ENCODE measurements at places on chromosomes 6 and 20.
A peak's percentile ranks its signal among the peaks of the same experiment; 100 is the strongest.

GRCh38 chr6:155623450-155624178, 168.0 kb upstream of the NOX3 start:
- no peak for DNase-seq

- DNase-seq: no peak
Observed at GRCh38 chr6:79377047-79377446, 142.6 kb upstream of the HMGN3 start.

- DNase-seq: no peak
Observed at GRCh38 chr20:24762371-24762770, 186.7 kb upstream of the CST7 start.

DNA sequence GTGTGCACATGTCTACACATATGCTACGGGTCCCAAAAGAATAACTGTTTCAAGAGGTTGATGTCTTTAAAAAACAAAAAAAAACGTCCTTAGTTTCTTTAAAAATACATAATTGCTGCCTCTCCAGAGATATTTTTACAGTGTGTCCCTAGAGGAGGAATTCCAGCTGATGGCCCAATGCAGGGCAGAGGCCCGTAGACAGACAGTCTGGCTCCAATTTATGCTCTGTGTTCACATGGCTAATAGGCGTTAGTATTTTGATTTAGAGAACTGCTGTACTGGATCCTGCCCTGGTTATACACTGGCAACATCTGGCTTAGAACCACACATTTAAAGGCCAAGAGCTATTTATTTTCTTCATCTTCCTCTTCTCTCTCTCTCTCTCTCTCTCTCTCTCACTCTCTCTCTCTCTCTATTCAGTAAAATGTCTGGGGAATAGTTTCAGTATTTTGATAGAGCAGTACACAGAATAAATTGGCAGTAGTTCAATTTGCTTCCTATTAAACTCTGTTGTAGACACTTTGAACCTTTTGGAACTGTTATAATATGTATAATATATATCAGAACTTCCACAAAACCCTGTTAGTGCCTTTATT, 260.6 kb downstream of the EYA4 start:
- no peak for DNase-seq

DNA sequence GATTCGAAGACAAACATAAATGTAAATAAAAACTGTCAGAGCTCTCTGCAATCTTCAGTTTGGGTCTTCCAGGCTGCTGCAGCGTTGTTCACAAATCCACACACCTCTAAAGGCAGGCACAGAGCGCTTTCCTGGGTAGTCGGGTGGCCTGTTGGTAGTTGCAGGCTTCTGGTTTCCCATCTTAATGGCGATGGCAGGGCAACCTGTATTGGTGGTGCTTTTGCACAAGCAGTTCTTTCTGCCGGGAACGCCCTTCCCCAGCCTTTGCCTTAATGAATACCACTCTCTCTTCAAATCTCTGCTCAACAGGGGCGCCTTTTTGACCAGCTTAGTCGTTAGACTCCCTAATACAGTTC, 723 bp upstream of the IFT52 start:
- peak; percentile 6 for DNase-seq

- DNase-seq: no peak
Observed at GRCh38 chr6:167791780-167792478, 34.8 kb upstream of the AFDN start.

- no peak for DNase-seq
Observed at GRCh38 chr20:46550461-46550860, at the start of gene OCSTAMP. TSS of gene OCSTAMP (minus strand) at chr20:46550654. CDS start at chr20:46550560, 94 bp downstream.

DNA sequence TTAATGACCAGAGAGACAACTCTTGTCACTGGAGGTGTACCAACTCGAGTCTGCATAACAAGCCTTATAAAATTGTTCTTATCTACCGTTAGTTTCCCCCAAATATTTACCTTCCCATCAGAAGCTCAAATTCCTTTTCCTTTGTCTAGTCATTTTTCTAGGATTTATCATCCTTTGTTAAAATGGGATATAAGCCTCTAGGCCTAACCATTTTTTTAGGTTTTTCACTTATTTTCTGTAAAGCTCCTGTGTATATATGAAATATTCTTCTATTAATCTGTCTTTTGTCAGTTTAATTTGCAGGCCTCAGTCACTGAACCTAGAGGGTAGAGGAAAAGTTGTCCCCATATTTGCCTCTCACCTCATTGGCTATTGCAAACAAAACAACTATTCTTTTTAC, 99.6 kb upstream of the TNFAIP3 start:
- DNase-seq: no peak

GRCh38 chr6:9943026-9943425, 471.8 kb downstream of the TFAP2A start:
- no peak for DNase-seq

DNA sequence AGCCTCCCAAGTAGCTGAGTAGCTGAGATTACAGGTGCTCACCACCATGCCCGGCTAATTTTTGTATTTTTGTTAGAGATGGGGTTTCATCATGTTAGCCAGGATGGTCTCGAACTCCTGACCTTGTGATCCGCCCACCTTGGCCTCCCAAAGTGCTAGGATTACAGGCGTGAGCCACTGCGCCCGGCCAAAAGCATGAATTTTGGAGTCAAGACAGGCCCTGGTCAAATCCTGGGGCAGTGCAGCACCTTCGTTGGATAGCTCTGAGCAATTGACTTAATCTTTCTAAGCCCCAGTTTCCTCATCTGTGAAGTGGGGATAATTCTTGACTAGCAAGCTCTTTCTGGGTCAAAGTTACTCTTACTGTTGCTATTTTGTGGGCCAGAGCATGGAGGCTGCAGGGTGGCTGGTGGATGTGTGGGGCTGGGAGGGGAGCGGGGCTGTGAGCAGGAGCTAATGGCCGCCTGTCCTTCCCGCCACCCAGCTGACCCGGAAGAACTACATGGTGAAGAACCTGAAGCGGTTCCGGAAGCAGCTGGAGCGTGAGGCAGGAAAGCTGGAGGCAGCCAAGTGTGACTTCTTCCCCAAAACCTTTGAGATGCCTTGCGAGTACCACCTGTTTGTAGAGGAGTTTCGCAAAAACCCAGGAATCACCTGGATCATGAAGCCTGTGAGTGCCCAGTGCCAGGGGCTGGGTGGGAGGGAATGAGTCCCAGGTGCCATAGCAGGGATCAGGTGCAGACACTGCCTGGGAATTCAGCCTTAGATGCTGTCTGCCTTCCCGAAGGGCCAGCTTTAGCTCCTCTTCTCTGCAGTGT, 39.0 kb downstream of the TTLL9 start:
- no peak for DNase-seq

DNA sequence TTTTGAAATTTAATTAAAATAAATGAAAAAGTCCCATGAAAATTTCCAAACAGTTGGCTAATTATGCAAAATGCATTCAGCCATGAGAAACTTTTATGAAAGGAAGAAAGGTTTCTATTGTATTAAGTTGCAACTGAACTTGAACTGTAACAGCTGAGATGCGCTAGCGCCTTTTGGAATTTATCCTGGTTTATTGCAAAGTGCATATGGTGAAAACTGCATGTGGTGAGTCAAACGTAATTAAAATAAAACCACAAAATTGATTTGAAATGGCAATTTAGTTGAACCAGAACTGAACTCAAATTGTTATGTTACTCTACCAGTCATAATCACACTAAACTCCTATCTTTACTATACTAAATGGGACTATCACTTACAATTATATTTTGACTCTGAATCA, 46.4 kb upstream of the COL21A1 start:
- DNase-seq: no peak

DNA sequence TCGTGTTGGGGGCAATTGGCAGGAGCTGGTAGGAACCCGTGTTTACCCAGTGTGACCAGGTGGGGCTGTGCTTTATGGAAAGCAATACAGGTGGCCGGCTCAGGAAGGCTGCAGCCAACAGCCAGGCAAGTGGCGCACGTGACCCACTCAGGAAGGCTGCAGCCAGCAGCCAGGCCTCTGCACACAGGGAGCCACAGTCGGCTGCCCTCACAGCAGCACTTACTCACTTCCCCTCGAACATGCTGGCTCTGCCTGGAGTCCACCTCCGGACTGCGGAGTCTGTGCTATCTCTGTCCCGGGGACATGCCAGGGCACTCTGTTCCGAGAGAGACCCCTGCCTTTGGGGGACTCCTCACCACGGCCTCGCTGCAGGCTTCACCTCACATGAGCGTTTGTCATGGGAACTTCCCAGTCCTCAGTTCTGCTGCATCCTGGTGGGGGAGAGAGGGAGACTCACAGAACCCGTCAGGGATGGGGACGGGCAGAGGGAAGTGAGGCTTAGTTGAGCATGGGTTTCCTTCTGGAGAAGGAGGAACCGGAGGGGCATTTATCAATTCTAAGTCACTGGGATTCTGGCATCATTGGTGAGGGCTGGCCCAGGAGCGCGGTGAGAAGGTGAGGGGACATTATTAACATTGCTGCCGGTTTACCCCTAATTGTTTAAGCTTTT, 76.8 kb downstream of the TTLL2 start:
- DNase-seq: no peak

- DNase-seq: no peak
Observed at GRCh38 chr6:24004062-24004461, 122.0 kb upstream of the NRSN1 start.

DNA sequence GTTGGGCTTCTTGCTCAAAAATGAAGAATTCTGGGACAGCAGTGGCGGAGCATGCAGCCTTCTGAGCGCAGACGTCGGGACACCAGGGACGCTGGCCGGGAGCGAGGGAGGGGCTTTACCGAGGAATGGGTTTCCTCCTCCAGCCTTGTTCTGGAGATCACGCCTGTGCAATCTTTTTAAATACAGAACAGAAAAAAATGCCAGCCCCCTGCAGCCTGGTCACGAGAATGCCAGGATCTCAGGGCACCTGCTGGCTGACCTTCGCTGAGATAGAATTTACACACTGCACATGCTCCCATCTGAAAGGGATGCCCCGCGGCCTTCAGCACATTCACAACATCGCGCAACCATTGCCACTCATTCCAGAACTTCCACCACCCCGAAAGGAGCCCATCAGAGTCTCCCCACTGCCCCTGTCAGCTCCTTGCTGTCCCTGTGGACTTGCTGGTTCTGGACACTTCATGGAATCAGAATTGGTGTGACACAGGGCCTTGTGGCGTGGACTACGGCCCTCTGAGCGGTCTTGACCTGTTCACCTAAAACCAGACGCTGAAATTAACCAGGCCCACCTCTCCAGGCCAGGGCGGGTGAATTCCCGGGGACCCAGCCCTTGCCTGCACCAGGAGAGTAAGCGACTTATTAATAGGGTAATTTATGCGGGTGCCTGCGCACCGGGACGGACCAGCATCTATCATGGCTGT, 20.6 kb upstream of the BHLHE23 start:
- DNase-seq: no peak

GRCh38 chr20:44714701-44715498, at the start of gene CCN5:
TSS of gene CCN5 (plus strand) at chr20:44715369. CDS start at chr20:44715391, 22 bp downstream.
- DNase-seq: peak; percentile 82

GRCh38 chr20:43844778-43845614, 69.7 kb upstream of the TOX2 start:
- peak; percentile 61 for DNase-seq

- no peak for DNase-seq
Observed at GRCh38 chr6:85810558-85810957, 167.9 kb upstream of the SYNCRIP start.

GRCh38 chr6:38481211-38481836, 158.4 kb downstream of the BTBD9 start:
- DNase-seq: no peak

- DNase-seq: no peak
Observed at GRCh38 chr6:152745509-152746171, 5.0 kb upstream of the VIP start.

GRCh38 chr6:6397842-6398241, 77.4 kb upstream of the F13A1 start:
- no peak for DNase-seq

GRCh38 chr6:90485635-90486277, 101.1 kb downstream of the MAP3K7 start:
- DNase-seq: no peak

DNA sequence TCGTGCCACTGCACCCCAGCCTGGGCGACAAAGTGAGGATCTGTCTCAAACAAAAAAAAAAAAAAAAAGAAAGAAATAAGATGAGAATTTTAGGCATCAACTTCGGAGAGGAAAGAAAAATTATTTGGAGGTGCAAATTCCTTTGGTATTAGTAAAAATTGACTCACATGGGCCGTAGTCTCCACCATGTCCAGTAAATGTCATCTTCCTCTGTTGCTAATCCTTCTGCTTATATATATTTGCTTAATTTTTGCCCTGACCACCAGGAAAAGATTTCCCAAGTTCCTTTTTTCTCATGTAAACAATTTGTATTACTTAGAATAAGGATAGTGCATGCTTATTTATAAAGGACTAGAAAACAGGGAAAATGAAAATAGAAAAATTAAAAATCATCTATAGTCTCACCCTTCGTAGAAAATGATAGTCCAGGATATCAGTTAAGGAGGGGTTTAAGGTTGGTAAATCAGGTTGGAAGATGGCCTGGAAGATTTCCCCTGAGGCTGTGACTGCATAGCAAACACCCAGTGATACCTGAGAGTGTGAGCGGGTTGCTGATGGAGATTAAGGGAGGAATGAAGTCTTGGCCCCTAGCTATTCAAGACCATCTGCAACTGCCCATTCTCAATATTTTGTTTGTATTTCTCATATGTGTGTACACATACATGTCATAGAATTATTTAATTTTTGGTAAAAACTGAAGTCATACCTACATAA, 240.8 kb downstream of the ZNF217 start:
- no peak for DNase-seq

DNA sequence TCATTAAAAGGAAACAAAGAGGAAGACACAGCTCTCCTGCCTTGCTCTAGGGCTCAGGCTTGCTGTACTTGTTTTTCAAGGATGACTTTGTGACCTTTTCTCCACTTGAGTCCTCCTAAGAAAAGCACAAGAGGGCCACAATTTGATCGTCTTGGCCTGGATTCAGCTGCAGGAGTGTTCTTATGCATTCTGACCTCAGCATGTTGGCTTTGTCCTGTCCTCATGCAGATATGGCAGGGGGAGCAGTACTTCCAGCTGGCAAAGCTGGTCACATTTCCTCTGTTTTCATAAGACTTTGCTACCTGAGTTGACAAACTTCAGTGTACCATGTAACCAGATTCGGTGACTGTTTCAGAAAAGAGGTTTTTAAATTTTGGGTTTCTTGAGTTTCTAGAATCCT, 30.8 kb downstream of the KDM1B start:
- no peak for DNase-seq

DNA sequence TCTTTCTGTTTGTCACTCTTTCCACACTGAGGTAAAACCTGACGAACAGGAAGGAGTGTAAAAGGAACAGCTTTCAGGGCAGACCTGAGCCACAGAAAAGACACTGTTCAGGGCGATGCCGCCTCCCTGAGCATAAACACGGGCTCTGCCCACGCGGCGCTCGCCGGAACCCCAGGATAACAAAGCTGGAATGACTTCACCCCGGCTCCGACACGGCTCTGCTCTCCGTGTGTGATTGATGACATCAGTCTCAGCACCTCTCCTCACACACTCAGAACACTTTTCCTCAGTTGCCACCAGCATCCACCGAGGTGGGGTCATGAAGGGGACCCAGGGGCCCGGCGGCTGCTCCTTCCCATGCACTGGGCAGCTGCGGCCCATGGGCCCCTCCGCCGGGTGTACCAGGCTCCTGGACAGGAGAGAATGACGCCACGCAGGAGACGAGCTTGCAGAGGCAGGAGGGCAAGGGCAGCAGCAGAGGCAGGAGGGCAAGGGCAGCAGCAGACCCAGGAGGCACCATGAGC, 43.6 kb downstream of the DLL1 start:
- DNase-seq: no peak

GRCh38 chr20:36856691-36857635, 19.0 kb upstream of the TLDC2 start:
- DNase-seq: no peak

Data from ACHN (cell line).